Inflammatory macrophage treated with lipopolysaccharide for 1 hour (primary cell): ENCODE measurements at places on chromosomes 5 and 9.

DNA sequence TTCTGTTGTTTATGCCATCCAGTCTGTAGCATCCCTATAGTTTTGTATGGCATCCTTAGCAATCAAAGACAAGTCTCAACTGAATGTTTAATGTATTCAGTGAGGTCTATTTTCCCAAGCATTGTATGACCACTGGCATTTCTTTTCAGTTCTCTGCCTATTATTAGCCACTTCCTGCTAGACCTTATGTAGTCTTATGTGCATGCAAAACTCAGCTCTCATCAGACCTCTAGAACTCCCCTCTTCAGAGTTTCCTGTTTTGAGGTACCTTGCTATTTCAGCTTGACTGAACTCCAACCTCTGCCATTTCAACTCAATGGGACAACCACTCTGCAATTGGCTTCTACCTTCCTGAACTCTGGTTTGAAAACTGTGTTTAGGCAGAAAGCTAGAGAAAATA, 113.2 kb downstream of the SLC25A46 start:
- no peak for DNase-seq

GRCh38 chr5:16489322-16489791, 23.8 kb upstream of the ZNF622 start:
- DNase-seq = peak; percentile 43

- no peak for DNase-seq
Observed at GRCh38 chr9:126510564-126510963, 103.2 kb upstream of the LMX1B start.

- DNase-seq = no peak
Observed at GRCh38 chr9:113985968-113986585, 92.0 kb downstream of the AMBP start.
